T-helper 1 cell (primary cell): ENCODE measurements at places on chromosomes 2 and 18.

DNA sequence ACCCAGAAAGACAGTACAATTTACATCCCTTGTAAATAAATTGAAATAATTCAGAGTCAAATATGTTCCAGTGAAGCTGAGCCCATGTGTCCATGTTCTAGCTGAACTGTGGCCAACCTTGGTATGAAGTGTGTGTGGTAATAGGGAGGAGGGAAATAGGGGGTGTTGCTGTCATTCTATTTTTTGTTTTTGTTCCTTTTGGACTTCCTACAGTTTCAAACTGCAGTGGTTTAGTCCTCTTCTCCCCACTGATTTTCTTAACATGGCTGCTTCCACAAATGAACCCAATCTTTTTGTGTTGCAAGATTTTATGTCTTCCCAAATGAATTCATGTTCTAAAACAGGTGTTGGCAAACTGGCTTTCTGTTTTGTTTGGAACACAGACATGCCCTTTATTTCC lies 156.9 kb downstream of the CCBE1 start:
- DNase-seq, result no peak

DNA sequence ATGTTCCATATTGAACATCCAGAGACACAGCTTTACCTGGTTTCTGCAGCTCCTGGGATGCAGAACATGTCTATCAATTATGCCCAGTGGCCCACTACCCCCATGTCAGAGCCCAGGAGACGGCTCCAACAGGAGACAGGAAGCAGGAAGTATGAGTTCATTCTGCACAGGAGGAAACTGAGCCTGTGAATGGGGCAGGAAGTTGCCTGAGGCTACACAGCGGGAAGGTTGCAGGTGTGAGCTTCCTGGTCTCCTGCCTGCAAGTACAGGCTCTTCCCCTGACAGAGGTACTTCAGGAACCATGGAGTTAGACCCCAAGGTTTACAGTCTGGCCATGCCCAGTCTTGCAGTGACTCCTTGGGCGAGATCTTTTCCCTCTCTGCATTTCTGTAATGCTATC lies 2.8 kb upstream of the BOK start:
- no peak for DNase-seq

- DNase-seq, result no peak
Measured at GRCh38 chr2:182952741-182953450, 85.4 kb downstream of the NCKAP1 start.

DNA sequence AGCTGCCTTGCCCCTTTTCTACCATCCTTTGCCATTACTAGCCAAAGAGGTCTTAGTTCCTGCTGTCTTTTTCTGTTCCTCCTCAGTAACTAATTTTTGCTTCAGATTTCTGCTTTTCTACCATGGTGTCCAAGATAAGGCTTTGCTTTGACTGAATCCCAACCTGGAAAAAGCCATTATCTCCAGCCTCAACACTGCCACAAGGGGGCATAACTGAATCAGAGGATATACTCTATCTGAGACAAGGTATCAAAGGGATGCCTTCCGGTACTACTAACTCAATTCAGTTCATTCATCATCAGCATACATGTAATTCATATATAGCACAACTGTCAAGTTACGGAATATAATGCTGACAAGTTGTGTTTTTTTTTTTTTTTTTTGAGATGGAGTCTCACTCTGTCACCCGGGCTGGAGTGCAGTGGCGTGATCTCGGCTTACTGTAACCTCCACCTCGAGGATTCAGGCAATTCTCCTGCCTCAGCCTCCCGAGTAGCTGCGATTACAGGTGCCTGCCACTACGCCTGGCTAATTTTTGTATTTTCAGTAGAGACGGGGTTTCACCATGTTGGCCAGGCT lies 11.4 kb downstream of the OSGEPL1 start:
- DNase-seq, result peak; percentile 32

GRCh38 chr2:197184959-197185586 lies 125.5 kb downstream of the ANKRD44 start:
- no peak for DNase-seq

DNA sequence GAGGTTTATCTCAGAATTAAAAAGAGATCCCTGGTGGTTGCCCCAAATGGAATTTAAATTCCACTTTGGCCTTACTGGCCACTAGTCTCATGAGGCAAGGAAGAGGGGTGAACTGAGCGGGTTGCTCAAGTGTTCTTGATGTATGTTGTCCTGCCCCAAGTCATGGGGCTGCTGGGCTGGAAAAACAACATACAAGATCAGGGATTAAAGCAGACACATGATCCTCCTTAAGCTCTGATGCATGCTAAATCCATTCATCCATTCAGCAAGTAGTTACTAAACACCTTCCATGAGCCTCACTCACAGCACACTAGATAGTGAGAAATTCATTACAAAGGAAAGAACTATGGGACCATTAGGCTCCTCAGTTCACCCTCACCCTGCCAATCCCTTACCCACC lies 196.3 kb downstream of the MREG start:
- no peak for DNase-seq

- no peak for DNase-seq
Measured at GRCh38 chr2:57758686-57759085, 287.9 kb upstream of the VRK2 start.

DNA sequence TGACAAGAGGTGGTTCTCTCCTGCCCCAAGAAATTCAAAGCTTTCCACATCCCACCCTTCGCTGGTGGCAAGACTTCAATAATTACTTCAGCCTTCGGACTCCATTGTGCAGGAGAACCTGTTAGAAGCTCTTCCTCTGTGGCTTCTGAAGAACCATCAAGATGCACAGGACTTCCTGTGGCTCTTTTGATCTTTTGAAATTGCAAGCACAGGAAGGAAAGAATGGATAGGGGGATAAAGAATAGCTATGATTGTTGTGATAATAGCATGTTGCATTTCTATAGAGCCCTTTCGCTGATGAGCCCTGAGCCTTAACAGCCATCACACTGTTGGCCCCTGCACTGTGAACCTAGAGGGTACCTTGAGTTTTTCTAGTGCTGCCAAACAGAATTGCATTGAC lies 7.4 kb downstream of the EPAS1 start:
- peak; percentile 58 for DNase-seq
